ENCODE measurements at places on chromosomes 12 and 14.
A peak's percentile ranks its signal among the peaks of the same experiment; 100 is the strongest.

- no peak for DNase-seq
These were observed 16.4 kb upstream of the ARID2 start for GRCh38 chr12:45713078-45713477.

- DNase-seq, result no peak
These were observed 447.4 kb downstream of the RAD51B start for GRCh38 chr14:68266998-68267397.

- no peak for DNase-seq
These were observed 798 bp downstream of the CELA1 start for GRCh38 chr12:51345681-51346080.

DNA sequence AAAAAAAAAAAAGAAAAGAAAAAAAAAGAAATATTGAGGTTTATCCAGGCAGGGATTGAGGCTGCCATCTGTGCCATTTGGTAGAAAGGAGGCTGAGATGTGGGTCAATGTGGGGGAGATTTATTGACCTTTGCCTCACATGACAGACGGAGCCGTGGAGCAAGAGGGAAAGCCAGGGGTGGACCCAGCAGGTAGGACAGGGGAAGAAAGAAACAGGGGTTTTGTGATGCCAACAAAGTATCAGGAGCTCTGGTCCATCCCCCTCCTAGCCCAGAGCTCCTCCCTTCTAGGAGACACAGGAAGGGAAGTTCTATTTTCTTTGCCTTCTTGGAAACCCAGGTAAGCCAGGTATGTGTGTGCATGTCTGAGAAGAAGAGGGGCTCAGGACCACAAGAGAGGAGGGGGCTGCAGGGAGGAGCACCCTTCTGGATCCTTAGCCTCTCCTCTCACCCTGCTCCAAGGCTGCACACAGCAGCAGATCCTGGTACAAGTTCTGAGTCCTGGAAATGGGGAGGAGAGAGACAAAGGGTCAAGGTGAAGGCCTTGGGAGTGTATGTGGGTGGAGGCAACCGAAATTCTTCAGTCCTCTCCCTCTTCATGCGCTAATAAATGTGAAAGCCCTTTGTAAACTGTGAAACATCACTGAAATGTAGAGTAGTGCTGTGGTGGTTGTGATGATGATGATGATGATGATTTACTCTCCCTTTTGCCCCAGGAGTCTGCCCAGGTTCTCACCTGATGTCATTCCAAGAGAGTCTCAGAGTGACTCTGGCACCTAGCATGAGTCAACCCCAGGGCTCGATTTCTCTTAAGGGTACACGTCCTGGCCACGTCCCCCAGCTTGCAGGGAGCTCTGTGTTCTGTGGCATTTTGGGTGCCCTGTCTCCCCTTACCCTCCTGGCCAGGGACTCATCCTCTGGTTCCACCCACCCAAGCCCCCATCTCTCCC is 26.3 kb downstream of the ZFP36L1 start:
- peak; percentile 26 for DNase-seq

GRCh38 chr12:4825011-4825858 is 84.5 kb upstream of the KCNA1 start:
- DNase-seq, result no peak

DNA sequence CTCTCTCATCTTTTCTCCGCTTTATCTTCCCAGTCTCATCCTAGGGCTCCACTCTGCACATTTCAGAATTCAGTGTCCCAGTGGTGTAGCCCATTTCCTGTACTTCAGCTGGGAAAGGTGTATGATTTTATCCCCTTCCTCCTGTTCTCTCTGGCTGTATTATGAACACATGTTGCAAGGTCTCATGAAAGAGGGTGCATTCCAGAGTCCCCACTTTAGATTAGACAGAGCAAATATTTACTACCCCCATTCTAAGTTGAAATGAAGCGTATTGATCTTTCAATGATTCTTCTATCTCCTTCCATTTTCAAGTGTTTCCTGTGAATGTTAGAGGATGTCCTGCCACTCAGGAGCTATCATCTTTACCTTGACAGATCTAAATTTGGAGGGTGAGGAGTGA is 123.2 kb downstream of the WIF1 start:
- no peak for DNase-seq

DNA sequence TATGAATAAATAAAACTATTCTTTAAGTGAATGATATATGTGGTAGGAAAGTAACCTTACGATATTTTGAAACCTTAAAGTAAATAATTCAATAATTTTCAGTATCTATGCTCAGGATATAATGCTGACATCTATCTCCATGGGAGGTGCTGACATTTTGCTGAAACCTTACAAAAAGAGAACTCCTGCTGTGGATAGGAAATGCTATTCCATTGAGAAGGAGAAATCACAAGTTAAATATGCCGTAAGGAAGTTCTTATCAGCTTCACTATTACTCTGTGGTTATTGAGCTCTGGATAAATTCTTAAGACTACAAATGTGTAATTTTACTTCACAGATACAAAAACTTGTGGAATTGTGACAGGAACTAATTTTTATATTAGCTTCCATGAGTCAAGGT is 722.1 kb downstream of the TMTC2 start:
- no peak for DNase-seq

DNA sequence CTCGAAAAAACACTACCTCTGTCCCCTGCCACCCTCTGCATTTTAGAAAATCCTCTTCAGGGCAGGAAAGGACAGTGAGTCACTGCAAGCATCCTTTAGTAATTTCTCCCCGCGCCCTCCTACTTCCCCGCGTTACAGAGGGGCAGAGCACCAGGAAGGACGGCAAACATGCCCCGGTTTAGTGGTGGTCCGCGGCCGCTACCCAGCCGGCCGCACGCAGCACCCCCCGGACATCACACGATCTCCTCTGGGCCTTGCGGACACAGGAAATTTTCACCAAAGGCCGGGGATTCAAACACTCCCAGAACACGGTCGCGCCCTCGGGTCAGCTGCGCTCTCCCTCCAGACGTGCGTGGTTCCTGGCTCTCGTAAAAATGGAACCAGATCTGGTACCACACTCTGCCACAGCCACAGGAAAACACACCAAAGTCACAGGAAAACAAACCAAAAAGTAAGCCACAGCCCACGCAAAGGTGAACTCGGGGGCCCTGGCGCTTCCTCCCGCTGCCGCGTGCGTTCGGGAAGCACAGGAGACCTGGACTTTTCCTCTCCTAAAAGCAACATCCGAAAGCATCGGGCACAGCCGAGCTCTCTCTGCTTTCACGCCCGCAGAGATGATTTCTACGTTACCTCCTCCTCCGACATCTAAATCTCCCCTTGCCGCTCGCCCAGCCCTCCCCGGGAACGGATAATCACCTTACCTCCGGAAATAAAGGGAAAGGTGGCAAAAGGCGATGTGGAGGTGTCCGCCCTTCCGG is 839 bp downstream of the SLC38A1 start:
- peak; percentile 43 for DNase-seq

- DNase-seq, result no peak
These were observed 5.7 kb upstream of the JDP2 start for GRCh38 chr14:75422169-75422568.

GRCh38 chr12:89470741-89471509 is 53.7 kb downstream of the GALNT4 start:
- peak; percentile 65 for DNase-seq

Measured in activated CD4-positive, alpha-beta T cell treated with anti-CD3 and anti-CD28 coated beads, Interleukin-2, Interleukin-4, amounts not matched to agents 100 ng/mL and 50 ng/mL, durations not matched to agents 16 hours and 8 hours (primary cell).